ENCODE measurements at places on chromosomes 7 and 10.

- H3K36me3 ChIP-seq: no peaks in the 10 kb centered on the region
- H3K4me3 ChIP-seq: no peak overlapping the region
- no peaks in the 10 kb centered on the region for H3K27me3 ChIP-seq
- no peak for DNase-seq
- no peaks in the 10 kb centered on the region for H3K4me1 ChIP-seq
These were observed 262.4 kb downstream of the CDK14 start for GRCh38 chr7:90858546-90858945.

DNA sequence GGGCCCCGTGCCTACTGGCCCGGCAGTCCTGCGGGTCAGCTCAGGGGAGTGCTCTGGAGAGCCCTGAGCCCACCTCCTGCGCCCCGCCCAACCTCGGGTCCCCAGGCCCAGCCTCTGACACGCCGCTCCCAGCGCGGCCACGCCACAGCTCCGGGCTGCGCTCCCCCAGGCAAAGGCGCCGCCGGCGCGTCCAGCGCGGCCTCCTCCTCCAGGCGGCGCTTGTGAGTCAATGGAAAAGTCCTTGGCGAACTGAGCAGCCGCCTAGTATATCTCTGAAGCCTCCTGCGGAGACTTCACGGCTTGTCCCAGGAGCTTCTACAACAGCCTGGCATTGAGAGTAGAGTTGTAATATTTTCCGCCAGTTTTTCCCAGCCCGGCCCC lies 29.5 kb upstream of the BMS1 start:
- peaks cover 72% of the 10 kb centered on the region for H3K27me3 ChIP-seq
- H3K4me1 ChIP-seq: no peaks in the 10 kb centered on the region
- peak overlapping the region; percentile 66 for H3K4me3 ChIP-seq
- H3K36me3 ChIP-seq: no peaks in the 10 kb centered on the region

DNA sequence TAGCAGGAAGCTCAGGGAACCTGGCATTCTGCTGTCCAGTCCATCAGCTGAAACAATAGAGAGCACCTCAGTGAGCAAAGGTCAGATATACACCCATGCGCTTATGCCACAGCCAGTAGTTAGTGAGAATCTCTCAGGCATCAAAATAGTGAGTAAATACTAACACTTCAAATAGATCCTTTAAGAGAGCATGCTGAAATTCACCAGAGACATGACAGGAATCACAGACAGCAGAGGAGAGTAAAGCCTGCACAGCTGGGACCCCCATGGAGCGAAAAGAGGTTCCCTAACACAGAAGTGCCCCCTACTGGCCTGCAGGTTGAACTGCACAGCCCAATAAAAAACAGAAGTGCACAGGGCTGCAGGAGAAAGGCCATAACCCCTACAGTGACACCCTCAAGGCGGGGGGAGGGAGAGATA lies 57.6 kb upstream of the ANTXRL start:
- H3K36me3 ChIP-seq: peaks cover 15% of the 10 kb centered on the region
- H3K27me3 ChIP-seq: no peaks in the 10 kb centered on the region
- DNase-seq: peak; percentile 19
- peaks cover 10% of the 10 kb centered on the region for H3K4me1 ChIP-seq

DNA sequence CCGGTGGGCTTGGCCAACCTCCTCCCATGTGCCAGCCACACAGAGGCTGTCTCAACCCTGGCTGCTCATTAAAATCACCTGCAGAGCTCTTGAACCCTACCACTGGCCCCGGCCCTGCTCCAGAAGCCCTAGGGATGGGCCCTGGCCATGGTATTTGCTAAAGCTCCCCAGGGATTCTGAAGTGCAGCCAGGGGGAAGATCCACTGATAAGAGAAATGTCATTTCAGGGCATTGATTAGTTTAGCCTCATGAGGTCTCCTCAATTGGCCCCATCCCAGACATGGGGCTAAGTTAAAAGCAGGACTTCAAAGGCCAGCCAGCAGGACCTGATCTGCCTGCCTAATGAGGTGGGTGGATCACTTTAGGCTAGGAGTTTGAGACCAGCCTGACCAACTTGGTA lies 65.2 kb downstream of the ABRAXAS2 start:
- no peaks in the 10 kb centered on the region for H3K27me3 ChIP-seq
- H3K4me1 ChIP-seq: no peaks in the 10 kb centered on the region
- H3K36me3 ChIP-seq: no peaks in the 10 kb centered on the region
- no peak for DNase-seq

Measured in activated naive CD8-positive, alpha-beta T cell treated with anti-CD3 and anti-CD28 coated beads for 36 hours (primary cell).